ENCODE measurements at places on chromosomes 2 and 18. TPM values are rescaled to one million over a fixed set of nuclear protein-coding genes. Genes with fewer than 3 reads are reported as not detected.

- H3K36me3 ChIP-seq: peaks cover 6% of the 10 kb centered on the region
- peak overlapping the region; percentile 16 for H3K27ac ChIP-seq
- H3K4me3 ChIP-seq: peak overlapping the region; percentile 57
These were observed 43.5 kb downstream of the GORASP2 start for GRCh38 chr2:170972296-170973224.

DNA sequence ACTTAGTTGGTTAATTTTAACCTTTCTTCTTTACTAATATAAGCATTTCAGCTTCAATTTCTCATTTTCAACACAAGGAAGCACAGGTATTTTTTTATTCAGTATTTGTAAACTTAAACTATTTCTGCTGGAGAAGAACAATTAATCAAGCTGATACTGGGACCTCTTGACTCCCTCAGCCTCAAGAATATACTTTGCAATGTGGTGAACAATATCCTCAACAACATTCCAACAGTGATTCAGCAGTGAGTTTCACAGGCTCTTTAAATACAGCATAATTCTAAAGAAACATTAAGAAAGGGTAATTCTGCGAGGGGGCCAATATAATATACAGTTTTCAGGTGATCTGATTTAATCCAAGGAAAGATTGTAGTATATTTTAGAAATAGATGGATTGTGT is 10.0 kb downstream of the RAPGEF4 start:
- no peak for DNase-seq
- H3K36me3 ChIP-seq: peaks cover 19% of the 10 kb centered on the region
- peaks cover 15% of the 10 kb centered on the region for H3K4me1 ChIP-seq
- H3K27me3 ChIP-seq: peaks cover 2% of the 10 kb centered on the region
- no peak overlapping the region for H3K27ac ChIP-seq

DNA sequence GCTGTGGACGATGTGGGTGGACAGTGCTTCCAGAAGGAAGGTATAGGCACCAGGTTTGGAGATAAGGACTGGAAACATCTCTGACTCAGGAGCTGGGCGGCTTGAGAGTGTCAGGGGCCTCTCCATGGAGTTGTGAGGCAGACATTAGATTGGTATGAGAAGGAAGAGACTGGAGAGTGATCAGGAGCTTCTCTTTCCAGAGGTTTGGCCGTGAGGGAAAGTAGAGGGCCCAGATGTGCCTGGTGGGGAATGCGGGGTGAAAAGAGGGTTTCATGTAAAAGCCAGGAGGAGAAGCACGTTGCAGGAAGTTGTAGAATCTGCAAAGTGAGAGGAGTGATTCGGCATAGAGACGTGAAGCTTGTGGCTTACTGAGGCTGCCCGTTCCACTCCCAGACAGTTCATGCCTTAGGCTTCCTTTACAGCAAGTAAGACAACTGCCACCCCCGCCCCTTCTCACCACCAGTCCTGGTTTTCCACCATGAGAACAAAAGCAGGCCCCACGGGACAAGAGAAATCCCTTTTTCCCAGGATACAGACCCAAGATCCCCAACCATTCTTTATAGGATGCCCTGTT is 166.3 kb upstream of the HDAC4 start:
- H3K36me3 ChIP-seq: no peaks in the 10 kb centered on the region
- H3K4me1 ChIP-seq: no peaks in the 10 kb centered on the region
- no peak overlapping the region for H3K4me3 ChIP-seq
- no peak overlapping the region for H3K27ac ChIP-seq

CD226 gene
- 0.23 TPM for total RNA-seq

GRCh38 chr2:163974766-163975165 is 239.0 kb upstream of the FIGN start:
- no peaks in the 10 kb centered on the region for H3K27me3 ChIP-seq
- DNase-seq: no peak
- no peak overlapping the region for H3K27ac ChIP-seq
- H3K36me3 ChIP-seq: no peaks in the 10 kb centered on the region
- no peak overlapping the region for H3K4me3 ChIP-seq

DNA sequence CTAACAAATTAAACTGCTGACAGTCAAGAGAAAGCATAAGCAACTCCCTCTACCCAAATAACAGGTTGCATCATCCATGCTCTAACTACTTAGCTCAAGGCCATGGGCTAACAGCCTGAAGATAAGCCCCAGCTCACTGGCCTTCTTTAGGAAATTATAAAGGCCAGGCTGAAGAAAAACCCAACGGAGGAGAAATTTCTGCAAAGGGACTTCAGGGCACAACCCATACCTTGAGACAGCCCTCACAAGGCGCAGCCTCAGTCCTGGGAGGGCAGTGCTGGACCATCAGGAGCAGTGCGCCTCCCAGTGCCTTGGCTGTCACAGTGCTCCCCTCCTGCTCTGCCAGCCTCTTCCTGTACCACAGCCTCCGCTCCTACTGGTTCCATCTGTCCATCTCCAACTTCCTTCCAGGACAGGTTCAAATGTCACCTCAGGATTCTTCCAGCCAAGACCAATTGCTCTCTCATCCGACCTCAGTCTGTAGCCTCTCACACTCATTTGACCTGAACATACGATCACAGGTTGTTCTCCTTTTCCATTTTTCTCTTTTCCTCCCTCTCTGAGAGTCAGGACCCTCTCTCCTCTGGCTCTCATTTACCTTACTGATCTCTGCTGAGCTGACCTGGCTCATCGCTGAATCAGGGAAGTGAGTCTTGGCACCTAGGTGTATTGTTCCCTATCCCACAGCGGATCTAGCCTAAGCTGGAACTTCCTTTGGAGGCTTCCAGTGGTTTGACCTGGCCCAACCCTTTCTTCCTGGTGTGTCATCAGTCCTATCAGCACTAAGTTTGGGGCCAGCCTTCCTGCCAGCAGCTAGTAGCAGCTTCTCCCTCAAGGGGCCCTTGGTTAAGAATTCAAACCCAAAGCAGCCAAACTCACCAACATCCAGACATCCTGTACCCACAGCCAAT is 1.9 kb downstream of the MCFD2 start:
- peak overlapping the region; percentile 8 for H3K27ac ChIP-seq
- peaks cover 21% of the 10 kb centered on the region for H3K36me3 ChIP-seq
- peaks cover 25% of the 10 kb centered on the region for H3K4me1 ChIP-seq
- no peaks in the 10 kb centered on the region for H3K27me3 ChIP-seq
- no peak for DNase-seq

SGO2 gene
- 29.9 TPM for total RNA-seq

- H3K4me1 ChIP-seq: 0 out of 2 replicates have a peak, but pooled peaks cover 4% of the 10 kb centered on the region
- H3K27me3 ChIP-seq: no peaks in the 10 kb centered on the region
- H3K36me3 ChIP-seq: no peaks in the 10 kb centered on the region
- DNase-seq: no peak
- no peak overlapping the region for H3K4me3 ChIP-seq
These were observed 360.3 kb downstream of the FBXO15 start for GRCh38 chr18:73787316-73787715.

DNA sequence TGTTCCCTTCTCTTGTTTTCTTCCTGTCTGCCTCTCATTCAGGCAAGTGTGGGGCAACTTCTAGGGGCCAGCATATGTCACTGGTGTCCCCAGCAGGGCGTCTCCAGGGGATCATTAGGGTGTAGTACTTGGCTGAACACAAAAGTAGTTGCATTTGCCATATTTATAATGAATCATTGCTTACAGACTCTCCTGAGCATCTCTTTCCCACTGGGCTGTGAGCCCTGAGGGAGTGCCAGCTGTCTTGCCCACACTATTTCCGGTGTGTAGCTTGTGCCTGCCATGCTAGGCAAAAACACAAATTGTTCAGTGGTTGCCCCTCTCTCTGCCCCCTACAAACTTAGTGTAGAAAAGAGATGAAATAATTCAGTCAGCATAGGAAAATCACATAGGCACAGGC is 40.8 kb upstream of the SCLY start:
- H3K27me3 ChIP-seq: no peaks in the 10 kb centered on the region
- peaks cover 5% of the 10 kb centered on the region for H3K36me3 ChIP-seq
- H3K4me1 ChIP-seq: no peaks in the 10 kb centered on the region
- no peak overlapping the region for H3K27ac ChIP-seq
- no peak overlapping the region for H3K4me3 ChIP-seq

DNA sequence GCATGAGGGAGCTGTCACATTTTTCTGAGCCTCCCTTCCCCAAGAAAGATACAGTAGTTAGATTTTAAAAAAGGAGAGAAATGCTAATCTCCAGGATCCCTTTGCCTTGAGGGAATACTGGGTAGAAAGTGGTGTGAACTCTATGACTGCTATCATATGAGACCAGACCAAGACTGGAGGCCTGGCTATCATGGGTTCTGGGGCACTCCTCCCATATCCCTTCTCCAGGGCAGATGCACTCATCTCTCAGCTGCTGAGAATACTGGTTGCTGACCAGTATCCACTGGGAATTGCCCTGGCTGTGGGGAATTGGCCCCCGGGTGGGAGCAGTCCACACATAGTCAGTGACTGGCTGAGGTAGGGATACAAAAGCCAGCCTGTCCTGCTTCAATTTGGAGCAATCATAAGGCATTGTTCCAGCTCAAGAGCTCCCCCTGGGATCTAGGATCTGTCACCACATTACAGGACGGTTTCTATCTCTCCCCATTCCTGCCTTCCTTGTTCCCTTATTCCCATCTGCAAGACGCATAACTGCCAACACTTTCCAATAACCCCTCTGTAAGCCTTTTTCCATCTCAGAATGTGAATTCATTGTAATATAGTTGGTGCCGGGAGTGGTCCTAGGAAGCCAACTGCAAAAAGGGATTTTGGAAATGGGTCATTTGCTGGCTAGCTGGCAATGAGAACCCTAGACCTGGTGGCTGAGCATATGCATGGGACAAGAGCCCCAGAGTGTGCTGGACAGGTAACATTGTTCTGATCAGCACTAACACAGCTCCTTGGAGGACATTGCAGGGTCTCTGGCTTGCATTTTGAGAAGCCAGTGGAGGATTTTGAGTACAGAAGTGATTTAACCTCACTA is 35.4 kb upstream of the REEP1 start:
- H3K27me3 ChIP-seq: peaks cover 6% of the 10 kb centered on the region
- peaks cover 3% of the 10 kb centered on the region for H3K36me3 ChIP-seq
- H3K4me1 ChIP-seq: peaks cover 7% of the 10 kb centered on the region
- DNase-seq: peak; percentile 54
- no peak overlapping the region for H3K27ac ChIP-seq

HOXD8 gene
- not detected for total RNA-seq

SLC38A11 gene
- total RNA-seq: not detected

UGT1A7 gene
- total RNA-seq: not detected

DNA sequence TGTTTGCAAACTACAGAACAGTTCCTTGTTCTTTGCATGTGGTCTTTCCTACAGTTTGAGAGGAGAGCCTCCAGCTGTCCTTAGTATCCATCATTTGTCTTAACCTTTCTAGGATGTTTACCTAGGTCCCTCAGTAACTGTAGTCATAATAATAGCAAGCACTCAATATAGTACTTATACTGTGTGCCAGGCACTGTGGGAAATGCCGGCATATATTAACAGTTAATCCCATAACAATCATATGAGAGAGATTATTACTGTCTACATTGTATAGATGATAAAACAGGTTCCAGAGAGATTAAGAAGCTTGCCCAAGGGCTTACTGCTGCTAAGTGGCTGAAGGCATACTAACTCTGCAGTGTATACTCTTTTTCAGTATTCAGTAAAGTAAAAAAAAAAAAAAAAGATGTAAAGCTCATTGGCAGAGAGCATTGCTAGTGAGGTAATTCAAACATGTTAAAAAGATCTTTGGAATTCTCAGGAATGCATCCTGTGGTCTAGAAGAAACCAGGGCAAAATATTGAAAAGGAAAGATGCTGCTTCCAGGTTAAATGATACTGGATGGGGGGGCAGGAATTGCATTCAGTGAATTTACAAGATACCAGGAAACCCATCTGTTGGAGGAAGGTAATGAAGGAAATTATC is 72.3 kb downstream of the SPTBN1 start:
- peaks cover 12% of the 10 kb centered on the region for H3K4me1 ChIP-seq
- H3K4me3 ChIP-seq: no peak overlapping the region

DNA sequence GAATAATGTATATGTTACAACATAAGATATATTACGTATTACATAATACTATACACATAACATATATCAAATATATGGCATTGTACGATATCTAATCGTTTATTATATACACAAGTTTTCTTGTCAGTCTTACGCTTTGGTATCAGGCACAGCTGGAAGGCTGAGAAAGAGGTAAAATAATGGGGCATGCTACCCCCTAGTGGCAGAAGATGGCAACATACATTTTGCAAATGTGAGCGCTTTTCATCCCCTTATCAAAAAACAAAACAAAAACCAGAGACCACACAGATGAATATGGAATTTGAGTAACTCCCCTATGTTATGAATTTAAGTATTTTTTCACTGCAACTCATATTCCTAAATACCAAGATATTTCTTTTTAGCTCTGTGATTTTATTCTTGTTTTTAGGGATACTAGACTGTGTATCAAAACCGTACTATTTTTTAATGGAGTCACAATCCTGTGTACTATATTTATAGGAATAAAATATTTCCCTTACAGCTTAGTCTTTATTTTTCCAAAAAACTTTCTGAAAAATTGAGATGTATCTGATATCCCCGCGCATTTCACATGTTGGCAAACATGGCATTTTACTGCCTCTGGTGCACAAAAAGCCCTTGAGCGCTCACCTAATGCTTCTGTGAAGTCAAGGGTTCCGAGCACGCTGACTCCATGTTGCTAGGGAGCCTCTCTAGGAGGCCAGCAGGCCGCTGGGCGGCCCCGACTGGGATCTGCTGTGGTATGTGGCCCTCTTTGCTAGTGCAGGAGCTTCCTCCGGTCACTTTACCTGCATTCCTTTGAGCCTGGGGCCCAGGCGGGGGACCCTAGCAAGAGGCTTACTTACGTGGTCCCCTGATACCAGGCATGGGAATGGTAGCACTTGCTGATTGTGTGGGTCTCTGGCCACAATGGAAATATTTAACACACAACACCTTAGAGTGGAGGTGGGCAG is 62.5 kb downstream of the SLC4A3 start:
- no peak overlapping the region for H3K27ac ChIP-seq
- H3K36me3 ChIP-seq: no peaks in the 10 kb centered on the region
- H3K4me1 ChIP-seq: peaks cover 51% of the 10 kb centered on the region
- peak; percentile 55 for DNase-seq

DNA sequence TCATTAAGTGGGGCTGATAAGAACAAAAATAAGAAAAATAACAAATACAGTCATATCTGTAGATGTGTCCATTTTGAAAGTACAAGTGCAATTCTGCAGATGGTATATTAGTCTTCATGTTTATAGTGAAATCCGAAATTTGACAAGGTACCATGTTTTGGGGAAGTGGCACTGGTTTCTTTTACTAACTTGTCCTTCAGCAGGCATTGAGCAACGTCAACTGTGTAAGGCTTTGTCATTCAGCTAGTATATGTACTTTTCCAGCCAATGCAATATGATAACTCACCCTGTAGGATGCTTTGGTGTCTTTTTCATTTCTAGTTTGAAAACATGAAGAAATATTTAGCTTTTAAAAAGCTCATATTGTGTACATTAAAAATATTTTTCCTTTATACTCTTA is 139.9 kb downstream of the MCFD2 start:
- H3K27ac ChIP-seq: no peak overlapping the region
- H3K27me3 ChIP-seq: no peaks in the 10 kb centered on the region

PPP4R1 gene
- total RNA-seq: 71.1 TPM

GRCh38 chr2:217611626-217612127 is 391.1 kb downstream of the TNS1 start:
- no peak overlapping the region for H3K4me3 ChIP-seq
- H3K27me3 ChIP-seq: no peaks in the 10 kb centered on the region
- DNase-seq: no peak
